ENCODE measurements at places on chromosomes 1 and 21.

DNA sequence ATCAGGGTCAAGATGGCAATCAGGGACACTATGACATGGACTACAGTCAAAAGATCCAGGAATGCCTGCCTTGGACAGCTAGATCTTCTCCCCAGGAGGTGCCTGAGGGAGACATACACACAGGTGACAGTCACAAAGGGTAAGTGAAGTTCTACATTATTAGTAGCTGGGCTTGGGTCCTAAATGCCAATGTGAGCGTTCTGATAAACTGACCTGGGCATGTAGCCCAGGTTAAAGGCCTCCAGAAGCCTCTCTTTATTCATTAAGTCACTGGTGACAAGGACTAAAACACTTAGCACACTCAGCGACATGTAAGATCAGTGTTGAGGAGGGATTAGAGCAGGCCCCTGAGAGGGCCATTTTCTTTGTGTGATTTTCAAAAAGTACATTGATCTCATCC lies 48.9 kb upstream of the HSD17B7 start:
- DNase-seq = no peak

DNA sequence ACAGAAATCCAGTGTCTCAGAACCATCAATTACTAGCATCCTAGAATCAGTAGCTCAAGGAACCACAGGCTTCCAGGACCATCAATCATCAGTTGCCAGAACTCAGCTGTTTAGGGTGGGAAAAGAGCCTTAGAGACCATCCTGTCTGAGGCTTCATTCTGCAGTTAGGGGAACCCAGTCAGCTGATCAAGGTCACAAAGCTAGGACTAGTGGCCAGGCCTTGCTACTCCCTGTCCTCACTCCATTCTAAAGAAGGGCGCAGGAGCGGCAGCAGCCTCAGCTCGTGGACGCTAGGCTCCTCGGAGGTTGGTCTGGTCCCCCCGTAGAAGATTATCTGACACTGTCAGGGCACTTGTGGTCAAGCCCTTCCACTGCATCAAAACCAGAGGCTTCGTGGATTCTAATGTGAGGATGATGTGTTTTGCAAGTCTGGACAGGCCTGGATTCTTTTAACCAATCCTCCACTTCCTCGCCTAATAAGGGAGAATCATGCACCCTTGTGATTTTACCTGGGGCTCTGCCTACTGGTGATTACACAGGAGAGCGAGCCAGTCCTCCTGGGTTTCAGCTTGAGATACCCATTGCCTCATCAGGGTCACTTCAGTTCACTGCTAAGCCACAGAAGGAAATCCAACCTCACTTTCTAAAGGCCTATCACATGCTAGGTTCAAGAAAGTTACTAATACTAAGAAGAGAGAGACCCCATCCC lies 41.7 kb upstream of the IFFO2 start:
- peak; percentile 34 for DNase-seq

- DNase-seq = no peak
Observed at GRCh38 chr1:150127868-150128267, 21.8 kb upstream of the PLEKHO1 start.

- no peak for DNase-seq
Observed at GRCh38 chr1:27726173-27727044, 648 bp downstream of the FAM76A start.

- DNase-seq = no peak
Observed at GRCh38 chr1:187909382-187909781, 1080.6 kb downstream of the PLA2G4A start.

DNA sequence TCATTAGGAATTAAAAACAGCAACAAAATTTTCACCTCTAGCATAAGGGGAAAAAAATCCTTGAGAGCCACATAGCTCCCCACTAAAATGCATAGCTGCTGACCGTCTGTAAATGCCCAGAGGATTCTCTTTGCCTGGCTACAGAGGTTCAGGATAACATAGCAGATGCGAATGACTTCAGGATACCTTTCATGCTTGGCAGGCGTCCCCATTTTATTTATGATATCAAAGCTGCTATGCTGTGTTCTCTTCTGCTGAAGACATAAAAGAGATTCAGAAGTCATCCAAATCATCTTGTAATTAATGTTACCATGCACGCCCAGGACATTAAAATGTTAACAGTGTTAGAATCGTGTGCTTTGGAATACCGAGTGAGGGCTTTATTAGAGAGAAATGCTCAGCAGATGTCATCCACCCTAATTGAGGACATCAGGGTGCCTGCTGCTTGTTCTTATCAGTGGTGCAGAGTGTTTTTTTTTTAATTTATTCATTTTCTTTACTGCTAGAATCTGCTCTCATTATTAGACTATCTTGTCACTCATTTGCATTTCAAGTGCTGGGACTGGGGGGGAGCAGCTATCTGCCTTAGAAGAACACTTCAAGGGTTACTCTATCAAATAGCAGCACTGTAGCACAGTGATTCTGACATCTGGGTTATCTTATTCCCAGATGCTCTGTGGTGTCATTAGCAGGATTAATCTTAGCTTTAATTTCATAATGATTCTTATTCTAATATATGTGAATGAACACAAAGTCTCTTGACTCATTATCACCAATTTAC lies 139.5 kb downstream of the ZNF326 start:
- DNase-seq = no peak

DNA sequence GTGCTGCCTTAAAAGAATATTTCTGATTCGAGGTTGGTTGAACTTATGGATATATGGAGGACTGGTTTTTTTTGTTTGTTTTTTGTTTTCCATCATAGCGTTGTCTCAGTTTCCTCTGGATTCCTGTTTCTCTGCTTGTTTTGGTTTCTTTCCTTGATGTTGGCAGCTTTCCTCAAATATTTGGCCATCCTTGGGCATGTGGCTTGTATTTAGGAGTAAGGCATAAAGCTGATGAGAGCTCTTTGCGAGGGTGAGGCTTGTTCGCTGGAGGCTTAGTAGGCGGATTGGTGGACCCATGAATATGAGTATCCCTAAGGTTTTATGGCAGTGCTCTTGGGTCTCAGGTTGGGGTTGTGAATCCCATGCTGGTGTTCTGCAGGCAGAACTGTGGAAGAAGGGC lies 22.9 kb downstream of the DYRK1A start:
- no peak for DNase-seq

GRCh38 chr1:103489935-103490334 lies 35.6 kb upstream of the RNPC3 start:
- DNase-seq = peak; percentile 52

- no peak for DNase-seq
Observed at GRCh38 chr1:36119456-36119855, 5.6 kb downstream of the COL8A2 start.

DNA sequence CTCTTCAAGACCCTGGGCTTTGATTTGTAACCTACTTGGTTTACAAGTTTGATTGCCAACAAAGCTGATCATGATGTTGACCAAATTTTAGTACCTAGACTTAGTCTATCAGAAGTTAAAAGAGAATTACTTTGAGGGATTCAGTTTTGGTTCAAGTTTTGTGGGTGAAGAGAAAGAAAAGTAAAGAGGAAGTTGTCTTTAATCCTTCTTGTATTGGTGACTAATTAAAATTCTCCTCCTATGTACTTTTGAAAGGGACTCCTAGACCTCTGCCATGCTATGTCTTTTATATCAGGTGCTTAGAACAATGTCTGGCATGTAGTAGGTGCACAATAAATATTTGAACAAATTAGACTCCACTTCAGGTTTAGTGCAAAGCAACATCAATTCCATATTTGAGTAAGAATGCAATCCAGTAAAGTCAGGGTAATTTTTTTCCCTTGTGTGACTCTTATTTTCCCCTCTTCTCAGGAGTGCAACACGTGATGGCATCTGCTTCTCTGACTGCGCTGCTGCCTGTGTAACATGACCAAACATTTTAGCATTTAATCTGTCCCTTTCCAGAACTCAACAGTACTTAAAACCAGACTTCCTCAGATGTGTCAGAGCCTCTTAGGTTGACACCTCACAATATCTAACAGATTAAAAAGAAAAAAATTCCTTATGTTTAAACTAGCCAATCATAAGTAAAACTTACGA lies 41.1 kb upstream of the KCNQ4 start:
- DNase-seq = no peak

- no peak for DNase-seq
Observed at GRCh38 chr1:63779338-63780211, 5.8 kb downstream of the ROR1 start.

DNA sequence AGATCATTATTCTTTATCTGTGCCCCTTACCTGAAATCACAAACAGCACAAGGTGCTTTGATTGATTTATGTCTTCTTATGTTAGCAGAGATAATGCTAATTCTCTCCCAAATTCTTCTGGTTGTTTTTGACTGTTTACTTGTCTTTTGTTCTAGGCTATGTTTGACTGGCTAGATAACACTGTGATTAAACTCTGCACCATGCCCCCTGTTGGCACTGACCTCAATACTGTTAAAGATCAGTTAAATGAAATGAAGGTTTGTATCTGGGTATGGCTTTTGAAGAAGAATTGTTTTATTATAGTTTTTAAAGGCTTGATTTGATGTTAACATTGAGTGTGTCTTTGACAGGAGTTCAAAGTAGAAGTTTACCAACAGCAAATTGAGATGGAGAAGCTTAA lies 49.6 kb upstream of the BMP8A start:
- DNase-seq = no peak

- DNase-seq = no peak
Observed at GRCh38 chr1:33854091-33854490, 9.8 kb upstream of the HMGB4 start.

DNA sequence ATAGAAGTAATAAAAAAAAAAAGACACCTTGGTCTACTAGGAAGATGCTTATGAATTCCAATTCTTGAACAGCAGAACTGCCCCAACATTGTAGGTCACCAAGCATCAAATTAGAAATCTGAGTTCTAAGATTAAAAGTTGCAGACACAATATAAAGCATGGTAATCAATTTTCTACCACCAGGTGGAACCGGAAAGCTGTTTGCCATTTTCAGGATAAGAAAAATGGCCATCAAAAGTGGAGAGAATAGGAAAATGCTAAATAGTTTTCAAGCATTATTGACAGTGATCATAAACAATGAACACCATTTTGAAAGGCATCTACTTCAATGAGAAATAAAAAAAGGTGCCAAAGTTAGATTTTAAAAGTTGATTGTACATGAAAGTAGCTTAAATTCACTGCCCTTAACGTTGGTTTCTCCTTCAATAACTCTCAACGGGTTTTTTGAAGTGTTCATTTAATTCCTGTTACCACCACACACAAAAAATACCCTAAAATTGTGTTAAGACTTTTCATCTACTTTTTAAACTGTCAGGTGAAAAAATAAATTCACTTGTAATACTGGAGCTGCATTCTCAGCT lies 252.9 kb downstream of the KCNT2 start:
- peak; percentile 47 for DNase-seq

DNA sequence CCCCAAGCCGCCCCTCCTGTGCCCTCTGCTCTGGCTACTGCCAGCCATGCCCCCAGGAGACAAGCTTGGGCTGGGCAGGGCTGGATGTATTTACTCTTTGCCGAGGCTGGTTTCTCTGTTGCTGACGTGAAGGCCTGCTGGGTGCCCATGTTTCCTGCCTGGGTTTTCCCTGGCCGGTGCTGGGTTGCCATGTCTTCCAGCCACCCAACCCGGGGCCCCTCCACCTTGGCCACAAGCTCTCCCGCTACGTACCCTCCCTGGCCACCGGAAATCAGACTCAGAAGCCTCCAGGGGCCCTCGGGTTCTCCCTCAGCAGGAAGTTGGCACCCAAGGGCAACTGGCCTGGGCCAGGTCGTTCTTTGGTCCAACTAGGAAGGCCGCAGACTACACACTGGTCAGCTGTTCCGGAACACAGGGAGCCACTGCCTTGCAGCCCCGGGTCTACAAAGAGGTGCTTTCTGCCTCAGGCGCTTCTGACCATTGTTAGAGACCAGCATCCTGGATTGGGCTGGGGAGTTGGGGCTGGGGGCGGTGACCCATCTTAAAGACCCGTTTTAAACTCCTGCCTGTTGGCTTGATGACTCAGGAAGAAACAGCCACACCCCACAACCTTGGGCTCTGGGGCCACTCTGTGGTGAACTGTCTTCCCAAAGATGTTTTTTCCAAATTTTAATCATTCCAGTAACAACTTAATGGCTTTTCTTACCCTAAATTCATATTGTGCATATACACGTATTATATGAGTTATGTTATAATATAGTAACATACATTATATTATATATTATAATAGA lies 71.2 kb upstream of the RUNX3 start:
- DNase-seq = no peak

DNA sequence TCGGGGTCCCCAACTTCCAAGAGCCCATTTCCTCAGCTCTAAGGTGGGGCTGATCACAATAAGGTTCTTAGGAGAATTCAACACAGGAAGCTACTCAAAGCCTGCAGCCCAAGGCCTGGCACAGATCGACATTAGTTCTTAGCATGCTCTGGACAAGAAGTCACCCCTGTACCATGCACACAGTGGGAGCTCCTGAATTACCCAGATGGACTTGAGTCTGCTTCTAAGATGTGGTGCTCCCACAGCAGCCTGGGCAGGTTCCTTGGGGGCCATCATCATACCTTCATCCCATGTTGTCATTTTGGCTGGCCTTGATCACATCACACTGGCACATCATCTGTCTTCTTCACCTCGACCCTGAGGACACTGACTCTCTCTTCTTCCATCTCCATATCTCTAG lies 153.3 kb upstream of the VAMP3 start:
- DNase-seq = no peak

GRCh38 chr21:45531393-45532215 lies 10.6 kb downstream of the SLC19A1 start:
- DNase-seq = no peak

DNA sequence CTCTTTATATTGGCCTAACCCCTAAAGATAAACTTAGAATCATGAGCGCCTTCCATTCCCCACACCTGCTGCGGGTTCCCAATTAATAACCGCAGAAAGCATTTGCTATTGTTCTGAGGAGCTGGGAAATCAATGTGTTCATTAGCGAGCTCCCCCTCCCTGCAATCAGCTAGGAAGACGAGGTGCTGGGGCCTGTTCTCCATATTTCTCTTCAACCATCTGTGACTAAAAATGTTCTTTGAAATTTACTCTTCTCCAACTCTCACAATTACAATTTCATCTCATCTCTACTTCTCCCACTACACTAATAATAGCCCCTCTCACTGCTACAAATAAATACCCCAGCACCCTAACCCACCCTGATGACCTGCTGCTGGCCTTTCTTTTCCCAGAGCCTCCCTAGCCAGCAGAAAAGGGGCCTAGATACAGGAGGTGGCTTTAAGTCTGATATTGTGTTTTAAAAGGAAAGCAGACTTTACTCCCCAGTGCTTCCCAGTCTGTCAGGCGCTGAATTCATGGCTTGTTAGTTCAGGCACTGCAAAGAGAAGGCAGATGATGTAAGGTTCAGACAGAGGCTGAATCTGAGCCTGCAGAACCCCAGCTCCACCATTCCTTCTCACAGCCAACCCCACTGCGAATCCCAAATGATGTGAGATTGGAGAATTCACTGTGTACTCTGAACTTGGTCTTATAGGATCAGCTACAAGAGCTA lies 477.5 kb upstream of the DAB1 start:
- no peak for DNase-seq

- peak; percentile 69 for DNase-seq
Observed at GRCh38 chr21:17045214-17045853, 467.5 kb upstream of the CXADR start.

- no peak for DNase-seq
Observed at GRCh38 chr1:203488539-203488938, 5.4 kb upstream of the OPTC start.

DNA sequence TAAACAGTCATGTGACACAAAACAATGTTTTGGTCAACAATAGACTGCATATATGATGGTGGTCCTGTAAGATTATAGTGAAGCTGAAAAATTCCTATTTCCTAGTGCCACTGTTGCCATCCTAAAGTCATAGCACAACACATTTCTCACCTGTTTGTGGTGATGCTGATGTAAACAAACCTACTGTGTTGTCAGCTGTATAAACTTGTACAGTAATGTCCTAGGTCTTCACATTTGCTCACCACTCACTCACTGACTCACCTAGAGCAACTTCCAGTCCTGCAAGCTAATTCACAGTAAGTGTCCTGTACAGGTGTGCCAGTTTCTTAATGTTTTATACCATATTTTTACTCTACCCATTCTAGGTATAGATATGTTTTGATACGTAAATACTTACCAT lies 326.1 kb upstream of the USP24 start:
- no peak for DNase-seq
